ENCODE measurements at places on chromosomes 11 and 22. TPM values are rescaled to one million over a fixed set of nuclear protein-coding genes. Genes with fewer than 3 reads are reported as not detected.

The KAT5 gene
- total RNA-seq: 74.8 TPM

DNA sequence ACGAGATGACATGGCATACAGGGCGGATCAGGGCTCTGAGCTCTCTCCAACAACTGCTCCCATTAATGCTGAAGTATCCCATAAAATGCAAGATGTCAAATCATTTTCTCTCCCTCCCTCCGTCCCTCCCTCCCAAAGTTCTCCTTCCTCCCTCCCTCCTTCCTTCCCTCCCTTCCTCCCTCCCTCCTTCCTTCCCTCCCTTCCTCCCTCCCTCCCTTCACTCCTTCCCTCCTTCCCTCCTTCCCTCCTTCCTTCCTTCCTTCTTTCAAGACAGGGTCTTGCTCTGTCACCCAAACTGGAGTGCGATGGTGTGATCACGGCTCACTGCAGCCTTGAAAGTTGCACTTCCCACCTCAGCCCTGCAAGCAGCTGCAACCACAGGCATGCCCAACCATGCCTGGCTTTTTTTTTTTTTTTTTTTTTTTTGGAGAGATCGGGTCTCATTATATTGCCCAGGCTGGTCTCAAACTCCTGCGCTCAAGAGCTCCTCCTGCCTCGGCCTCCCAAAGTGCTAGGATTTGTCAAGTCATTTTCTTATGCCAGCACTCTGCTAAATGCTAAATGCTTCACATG, 38.2 kb downstream of the TXN2 start:
- DNase-seq: no peak

The OR52I1 gene
- not detected for total RNA-seq

- DNase-seq: no peak
Observed at GRCh38 chr11:66845876-66846212, 2.6 kb downstream of the RCE1 start.

GRCh38 chr11:1440066-1440465, 46.5 kb downstream of the MOB2 start:
- DNase-seq: no peak

GRCh38 chr11:73598719-73599379, 937 bp upstream of the FAM168A start:
- DNase-seq: no peak

DNA sequence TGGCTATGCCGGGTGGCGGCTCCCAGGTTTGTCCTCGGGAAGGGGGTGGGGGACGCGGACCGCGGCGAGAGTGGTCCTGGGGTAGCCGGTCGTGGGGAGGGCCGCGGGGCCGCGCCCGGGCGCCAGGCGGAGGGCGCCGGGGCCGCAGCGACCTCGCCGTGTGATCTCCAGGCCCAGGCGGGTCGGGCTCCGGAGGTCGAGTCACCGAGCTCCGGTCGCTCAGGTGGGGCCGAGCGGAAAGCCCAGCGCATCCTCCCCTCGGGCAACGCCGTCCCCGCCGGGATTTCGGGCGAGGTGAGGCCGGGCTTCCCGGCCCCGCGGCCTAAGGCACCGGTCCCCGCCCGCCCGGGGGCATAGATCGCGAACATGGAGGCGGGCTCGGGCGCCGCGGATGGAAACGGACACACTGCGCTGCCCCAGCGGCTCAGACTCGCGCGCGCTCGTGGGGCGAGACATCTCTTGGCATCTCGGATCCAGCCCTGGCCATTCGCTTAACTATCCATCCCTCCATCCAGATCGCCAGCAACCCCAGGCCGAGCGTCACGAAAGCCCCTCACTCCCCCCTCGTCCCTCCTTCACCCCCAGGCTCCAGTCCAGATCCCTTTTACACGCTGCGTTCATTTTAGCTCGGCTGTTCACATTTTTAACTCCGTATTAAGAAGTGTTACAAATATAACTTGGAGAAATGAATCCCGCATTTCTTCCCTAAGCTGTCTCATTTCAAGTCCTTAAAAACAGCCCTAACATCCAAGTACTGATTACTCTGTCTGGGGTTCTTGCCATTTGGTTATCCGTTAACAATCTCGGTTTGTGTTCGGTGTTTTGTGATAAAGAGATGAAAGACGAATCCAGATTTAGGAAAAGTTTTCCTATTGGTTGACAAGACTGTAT, 460 bp downstream of the ZC3H12C start:
- peak; percentile 43 for DNase-seq

The APOC3 gene
- not detected for total RNA-seq

The CELSR1 gene
- 38.2 TPM for total RNA-seq

DNA sequence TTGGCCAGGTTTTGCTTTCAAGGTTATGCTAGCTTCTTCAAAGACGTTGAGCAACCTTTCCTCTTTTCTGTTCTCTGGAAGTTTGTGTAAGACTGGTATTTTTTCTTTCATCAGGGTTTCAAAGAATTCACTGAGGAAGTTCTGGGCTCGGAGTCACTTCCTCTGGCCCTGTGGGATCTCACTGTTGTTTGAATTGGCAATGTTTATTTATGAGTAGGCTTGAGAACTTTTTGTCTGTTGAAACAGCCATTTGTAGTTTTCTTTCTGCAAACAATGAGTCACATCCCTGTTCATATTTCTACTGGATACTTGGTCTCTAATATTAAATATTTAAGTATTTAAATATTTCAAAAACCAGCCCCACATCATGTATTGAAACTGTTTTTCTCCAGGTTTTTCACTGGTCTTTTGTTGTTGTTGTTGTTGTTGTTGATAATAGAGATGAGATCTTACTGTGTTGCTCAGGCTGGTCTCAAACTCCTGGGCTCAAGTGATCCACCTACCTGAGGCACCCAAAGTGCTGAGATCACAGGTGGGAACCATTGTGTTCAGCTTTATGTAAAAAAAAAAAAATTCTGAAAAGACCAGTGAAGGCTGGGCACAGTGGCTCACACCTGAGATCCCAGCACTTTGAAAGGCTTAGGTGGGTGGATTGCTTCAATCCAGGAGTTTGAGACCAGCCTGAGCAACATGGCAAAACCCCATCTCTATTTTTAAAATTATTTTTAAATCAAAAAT, 26.9 kb downstream of the SUSD2 start:
- DNase-seq: peak; percentile 86

DNA sequence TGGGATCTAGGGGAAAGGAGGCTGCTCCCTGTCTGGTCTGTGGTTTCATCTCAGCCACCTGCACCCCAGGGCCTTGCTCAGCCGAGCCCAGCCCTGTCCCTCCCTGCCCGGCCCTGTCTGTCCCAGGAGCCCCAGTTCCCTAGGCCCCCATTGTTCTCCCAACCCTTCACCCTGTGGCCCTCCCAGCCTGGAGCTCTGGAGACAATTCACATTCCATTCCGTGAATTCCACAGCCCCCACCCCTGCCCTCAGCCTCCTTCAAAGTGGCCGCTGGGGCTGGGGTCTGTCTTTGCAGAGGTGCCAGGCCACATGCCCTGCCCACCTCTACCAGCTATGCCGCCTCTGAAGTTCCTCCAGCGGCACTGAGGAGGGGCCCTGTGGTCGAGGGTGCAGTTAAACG, 77.9 kb upstream of the WNT11 start:
- DNase-seq: no peak

The GGTLC3 gene
- 2.3 TPM for total RNA-seq

DNA sequence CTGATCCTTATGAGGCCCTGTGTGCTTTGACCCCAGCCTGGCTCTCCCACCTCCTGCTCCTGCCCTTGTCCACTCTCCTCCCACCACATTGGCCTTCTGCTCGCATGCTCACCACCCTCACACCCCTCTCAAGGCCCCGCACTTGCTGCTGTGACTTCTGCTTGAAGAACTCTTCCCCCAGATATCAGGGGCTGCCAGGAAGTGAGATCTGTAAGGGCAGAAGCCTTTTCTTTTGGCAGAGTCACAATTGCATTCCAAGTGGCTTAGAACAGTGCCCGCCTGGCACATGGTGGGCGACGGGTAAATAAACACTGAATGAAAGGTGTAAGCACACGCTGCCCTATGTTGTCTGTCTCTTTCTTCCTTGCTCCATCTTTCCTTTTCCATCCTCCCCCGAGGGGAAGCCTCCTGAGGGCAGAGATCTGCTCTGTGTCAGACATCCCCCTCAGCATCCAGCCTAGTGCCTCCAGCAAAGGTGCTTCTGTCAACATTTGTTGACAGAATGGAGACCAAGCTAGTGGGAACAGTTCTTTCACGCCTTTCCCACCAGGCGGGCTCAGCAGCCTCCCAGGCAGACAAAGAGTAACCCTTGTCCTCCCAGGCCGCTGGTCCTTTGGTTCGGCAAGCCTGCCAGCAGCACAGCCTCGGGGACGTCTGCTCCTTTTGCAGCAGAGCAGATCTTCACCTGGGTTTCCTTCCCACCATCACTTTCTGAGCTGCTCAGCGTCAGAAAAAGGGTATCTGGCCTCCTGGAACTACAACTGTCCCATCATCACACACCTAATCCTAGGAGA, 10.0 kb upstream of the PEX26 start:
- DNase-seq: no peak
